IPS DF 6.9 (cell line): ENCODE measurements at places on chromosomes 5 and 9.

- DNase-seq = no peak
Observed at GRCh38 chr5:145585-146323, 45.5 kb upstream of the LRRC14B start.

DNA sequence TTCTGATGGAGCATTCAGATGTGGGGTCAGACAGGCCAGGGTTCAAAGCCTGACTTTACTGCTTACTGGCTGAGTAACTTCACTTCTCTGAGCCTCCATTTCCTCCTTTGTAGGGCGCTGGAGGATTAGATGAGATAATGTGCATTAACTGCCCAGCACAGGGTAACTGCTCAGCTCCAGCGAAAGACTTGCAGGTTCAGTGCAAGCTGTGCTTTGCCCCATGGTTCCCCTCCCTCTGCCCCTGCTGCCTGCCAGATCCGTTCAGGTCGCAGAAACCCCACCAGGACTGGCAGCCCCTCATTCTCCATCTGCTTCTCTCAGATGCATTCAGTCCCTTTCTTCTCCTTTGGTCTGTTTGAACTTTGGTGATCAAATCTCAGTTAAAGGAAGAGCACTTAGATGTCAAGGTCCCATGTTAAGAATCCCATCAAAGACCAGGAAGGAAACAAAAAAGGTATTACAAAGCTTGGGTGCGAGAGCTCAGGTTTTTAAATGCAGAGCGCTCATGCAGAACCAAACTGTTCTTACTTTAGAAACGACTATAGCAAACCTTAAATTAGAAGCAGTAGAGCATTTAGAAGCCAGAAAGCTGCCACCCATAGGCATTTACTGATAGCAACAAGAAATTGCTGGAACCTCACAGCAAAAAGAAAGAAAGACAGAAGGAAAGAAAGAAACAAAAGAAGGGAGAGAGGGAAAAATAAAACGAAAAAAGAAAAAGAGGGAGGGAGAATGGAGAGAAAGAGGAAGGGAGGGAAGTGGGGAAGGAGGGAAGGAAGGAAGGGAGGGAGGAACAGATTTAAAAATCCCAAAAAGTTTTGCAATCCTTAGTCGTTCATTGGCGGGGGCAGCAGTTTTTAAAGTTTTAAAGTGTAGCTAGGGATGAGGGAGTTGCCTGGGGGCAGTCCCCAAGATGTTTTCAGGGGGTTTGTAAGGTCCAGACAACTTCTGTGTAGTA is 23.5 kb downstream of the AFAP1L1 start:
- no peak for DNase-seq

- DNase-seq = no peak
Observed at GRCh38 chr5:86570427-86571083, 47.2 kb upstream of the COX7C start.

DNA sequence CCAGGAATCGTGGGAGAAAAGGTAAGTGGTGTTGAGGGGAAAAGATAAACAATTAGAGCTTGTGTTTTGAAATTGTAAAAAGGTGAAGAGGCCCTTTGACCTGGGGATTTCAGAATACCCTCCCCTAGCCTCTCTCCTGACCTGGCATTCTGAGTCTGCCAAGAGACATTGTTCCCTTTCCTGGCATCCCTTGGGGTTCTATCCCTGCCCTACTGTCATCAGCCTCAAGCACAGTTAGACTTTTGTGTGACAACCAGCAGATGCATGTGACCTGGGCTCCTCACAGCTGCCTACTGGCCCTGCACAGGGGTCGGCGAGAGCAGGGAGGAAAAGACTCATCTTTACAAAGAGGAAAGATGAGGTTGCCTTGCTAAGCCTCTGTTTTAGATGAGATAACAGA is 72.2 kb upstream of the ORM1 start:
- DNase-seq = no peak

- no peak for DNase-seq
Observed at GRCh38 chr5:43967165-43967564, 364.2 kb downstream of the NNT start.

GRCh38 chr9:120289990-120290975 is 289.7 kb downstream of the CDK5RAP2 start:
- no peak for DNase-seq

GRCh38 chr9:86175743-86176456 is 76.5 kb upstream of the GOLM1 start:
- no peak for DNase-seq

DNA sequence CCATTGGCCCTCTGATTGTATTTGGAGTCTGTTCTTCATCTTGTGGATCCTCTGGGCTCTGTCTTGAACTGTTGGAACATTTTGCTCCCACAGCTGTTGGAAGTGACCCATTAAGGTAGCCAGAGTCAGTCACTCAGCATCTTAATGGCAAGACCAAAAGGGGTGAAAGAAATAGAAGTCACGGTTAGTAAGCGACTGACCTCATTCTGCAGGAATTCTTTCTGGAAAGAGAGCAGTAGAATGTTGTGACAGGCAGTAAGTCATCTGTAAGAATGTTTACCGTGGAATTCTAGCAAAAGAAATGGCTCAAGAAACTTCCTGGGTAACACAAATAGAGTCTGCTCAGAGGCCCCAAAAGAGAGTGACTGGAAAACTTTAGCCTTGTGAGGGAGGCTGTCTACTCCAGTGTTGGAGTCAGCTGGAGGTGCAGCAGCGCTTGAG is 28.6 kb upstream of the TNC start:
- no peak for DNase-seq

DNA sequence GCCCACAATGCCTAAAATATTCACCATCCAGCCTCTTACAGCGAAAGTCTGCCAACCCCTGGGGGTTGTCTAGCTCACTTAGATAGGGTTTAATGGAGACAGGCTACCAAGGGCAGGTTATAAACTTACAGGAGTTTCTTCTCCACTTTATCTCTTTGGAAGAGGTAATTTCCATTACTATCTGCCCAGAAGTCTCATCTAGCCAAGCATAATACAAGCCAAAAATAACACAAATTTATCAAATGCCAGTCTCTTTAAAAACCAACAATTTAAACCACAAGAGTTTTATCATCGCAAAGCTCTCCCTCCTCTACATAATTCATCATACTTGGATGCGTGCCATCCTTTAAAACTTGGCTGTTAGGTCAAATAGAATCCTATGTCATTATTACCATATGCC is 6.2 kb downstream of the RBM22 start:
- DNase-seq = no peak

DNA sequence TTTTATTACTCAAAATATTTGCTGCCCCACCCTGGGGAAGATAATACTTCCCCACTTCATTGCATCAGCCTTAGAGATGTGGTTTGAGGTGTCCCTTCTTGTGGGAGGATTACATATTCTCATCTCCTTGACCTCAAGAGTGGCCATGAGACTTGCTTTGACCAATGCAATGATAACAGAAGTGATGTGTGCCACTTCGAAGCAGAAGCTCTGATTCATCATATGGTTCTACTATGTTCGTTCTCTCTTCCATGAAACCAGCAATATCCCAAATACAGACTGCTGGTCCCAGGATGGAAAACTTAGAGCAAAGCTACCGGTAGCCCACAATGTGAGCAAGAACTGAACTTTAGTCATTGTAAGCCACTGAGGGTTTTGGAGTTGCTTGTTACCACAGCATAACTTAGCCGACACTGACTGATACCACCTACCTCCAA is 92.0 kb downstream of the THBS4 start:
- DNase-seq = no peak

- DNase-seq = no peak
Observed at GRCh38 chr9:4955836-4956235, 29.2 kb upstream of the JAK2 start.

GRCh38 chr9:3962496-3962895 is 337.4 kb downstream of the GLIS3 start:
- no peak for DNase-seq

GRCh38 chr9:99818500-99818899 is 3.2 kb upstream of the NR4A3 start:
- DNase-seq = no peak

GRCh38 chr9:128575916-128576315 is 23.5 kb downstream of the SPTAN1 start:
- DNase-seq = no peak

DNA sequence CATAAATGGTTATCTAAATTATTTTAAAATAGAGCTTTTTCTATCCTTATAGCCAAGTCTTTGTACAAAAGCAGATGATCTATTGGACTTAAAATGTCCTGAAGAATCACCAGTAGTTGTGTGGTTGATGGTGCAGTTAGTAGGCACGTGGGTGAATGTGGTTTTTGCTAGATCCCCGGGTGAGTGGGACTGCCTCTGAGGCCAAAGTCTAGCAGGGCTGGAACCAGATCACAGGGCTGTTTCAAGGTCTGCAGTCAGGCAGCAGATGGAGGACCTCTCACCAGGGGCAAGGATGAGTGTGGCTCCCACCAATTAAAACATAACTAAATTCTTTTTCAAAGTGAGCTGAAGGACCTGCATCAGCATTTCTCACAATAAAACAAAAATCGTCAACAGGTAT is 604.7 kb upstream of the FTMT start:
- DNase-seq = no peak

- DNase-seq = no peak
Observed at GRCh38 chr9:37992924-37993349, 76.1 kb downstream of the SHB start.

DNA sequence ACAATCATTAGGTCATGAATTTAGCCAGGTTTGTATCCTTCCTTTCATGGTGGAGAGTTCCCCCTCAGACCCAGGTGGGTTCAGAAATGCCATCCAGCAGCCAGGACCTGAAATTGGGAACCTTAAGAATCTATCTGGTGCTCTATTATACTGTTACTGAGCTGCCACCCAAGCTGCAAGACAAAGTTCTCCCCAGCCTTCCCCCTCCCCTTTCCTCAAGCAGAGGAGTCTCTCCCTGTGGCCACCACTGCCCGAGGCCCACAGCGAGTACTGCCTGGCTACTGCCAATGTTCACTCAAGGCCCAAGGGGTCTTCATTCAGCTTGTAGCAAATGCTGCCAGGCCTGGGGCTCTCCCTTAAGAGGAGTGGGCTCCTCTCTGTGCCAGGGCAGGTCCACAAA is 133.8 kb downstream of the TMEM38B start:
- DNase-seq = no peak
